ENCODE measurements at places on chromosomes 4 and X. TPM values are rescaled to one million over a fixed set of nuclear protein-coding genes. Genes with fewer than 3 reads are reported as not detected.
A peak's percentile ranks its signal among the peaks of the same experiment; 100 is the strongest.

Gene ADH6
- not detected for total RNA-seq

GRCh38 chr4:3807822-3808496 is 41.8 kb downstream of the ADRA2C start:
- no peak for DNase-seq

- peak; percentile 9 for DNase-seq
Measured at GRCh38 chr4:10456595-10457254, 501 bp downstream of the ZNF518B start.

DNA sequence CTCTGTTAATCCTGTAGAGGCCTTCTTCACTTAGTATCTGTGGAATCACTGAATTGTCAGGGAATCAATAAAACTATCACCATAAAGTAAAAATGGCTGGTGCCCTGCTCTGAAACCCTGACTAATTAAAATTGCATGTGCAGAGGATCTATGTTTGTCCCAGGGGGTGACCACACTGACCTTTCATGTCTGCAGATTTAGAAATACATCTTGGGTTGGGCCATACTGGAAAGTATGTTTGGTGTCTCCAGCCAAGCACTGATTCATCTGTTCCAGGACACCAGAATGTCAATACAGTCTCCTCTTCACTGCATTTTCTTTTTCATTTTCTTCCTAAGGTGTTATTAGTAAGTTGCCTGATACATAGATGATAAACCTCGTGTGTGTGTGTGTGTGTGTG is 490.9 kb upstream of the INTU start:
- no peak for DNase-seq

DNA sequence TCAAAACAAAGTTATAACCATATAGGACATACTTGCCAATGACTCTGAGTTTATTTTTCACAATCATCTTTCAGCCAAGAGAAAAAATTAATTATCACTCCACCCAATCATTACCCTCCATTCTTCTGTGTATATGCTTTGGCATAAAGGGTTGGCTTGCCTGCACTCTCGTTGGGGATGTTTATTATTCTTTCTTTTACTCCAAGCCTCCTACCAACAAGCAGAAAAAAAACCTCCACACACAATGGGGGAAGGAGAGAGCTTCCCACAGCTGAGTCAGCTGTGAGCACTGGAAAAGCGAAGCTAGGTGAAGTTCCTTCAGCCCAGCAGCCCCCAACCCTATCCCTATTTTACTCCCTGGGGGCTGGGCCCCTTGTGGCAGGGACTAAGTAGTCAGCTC is 1.5 kb downstream of the OPHN1 start:
- peak; percentile 61 for DNase-seq
